Right forelimb (tissue), 1 donor: ENCODE measurements at places on chromosomes 16 and 17.

DNA sequence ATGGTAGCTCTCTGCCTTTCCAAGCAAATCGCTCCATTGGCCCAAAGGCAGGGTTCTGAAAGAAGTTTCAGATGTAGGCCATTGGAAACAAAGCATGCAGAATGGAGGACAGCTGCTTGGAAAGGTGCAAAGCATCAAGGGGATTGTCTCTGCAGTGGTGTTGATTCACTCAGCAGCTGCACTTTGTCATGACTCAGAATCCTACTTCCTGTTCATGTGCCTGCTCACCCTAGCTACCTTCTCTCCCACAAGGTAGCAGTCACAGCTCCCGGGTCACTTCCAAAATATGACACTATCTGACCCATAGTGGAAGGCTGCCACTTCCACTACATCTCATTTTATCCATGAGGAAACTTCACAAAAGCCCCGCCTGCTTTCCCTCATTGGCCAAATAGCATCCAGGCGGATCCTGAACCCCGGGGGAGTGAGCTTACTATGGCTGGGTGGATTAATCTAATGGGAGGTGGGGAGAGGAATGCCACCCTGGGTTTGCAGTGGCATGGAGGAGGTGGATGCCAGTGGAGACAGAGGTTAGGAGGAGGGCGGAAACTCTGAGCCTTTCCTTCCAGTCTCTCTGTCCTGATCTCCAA, 74.7 kb upstream of the NKD1 start:
- peak; percentile 21 for DNase-seq

- DNase-seq = no peak
Observed at GRCh38 chr16:88045820-88046303, 94.6 kb downstream of the BANP start.

DNA sequence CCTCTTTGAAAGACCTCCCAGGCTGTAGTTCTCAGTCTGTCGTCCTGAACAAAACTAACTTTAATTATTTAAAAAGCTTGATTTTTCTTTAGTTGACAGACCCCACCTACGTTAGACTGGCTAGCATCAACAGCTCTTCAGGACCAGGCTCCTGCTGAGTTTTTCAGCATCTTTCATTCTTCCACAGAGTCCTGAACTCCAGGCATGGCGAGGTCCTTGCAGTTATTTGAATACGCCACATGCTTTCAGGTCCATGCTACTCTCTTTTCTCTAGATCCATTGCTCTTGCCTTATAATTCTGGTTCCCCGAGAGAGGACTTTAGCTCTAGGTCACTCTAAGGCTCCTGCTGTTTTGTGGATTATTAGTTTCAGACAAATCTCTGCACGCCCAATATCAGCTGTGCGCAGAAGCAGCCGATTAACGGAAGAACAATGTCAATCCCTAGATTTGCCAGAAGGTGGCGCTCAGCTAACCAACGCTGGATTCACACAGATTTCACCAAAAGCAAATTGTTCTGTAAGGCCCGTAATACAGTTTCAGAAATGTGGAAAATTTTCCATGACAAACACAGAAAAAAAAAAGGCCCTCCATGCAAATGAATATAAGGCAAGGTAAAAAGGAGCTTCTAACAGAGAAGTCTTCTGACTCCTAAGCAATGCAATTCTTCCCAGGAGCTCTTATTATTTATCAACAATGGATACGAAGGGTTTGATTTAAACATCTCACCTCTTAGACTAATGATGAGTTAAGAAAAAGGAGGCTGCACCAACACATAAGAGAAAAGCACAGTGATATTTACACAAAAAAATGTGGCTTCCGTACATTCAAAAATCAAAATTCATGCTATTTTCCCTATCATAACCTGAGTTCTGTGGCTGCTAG, 33.5 kb upstream of the BCO1 start:
- DNase-seq = peak; percentile 57

- no peak for DNase-seq
Observed at GRCh38 chr17:17004251-17004996, 32.5 kb upstream of the TNFRSF13B start.

GRCh38 chr17:31854672-31855071, 4.4 kb downstream of the COPRS start:
- DNase-seq = no peak

GRCh38 chr16:85312642-85313525, 200.6 kb upstream of the CIBAR2 start:
- no peak for DNase-seq

- DNase-seq = no peak
Observed at GRCh38 chr16:77165006-77165405, 26.0 kb upstream of the MON1B start.

- no peak for DNase-seq
Observed at GRCh38 chr17:70604854-70605253, 435.5 kb downstream of the KCNJ2 start.

DNA sequence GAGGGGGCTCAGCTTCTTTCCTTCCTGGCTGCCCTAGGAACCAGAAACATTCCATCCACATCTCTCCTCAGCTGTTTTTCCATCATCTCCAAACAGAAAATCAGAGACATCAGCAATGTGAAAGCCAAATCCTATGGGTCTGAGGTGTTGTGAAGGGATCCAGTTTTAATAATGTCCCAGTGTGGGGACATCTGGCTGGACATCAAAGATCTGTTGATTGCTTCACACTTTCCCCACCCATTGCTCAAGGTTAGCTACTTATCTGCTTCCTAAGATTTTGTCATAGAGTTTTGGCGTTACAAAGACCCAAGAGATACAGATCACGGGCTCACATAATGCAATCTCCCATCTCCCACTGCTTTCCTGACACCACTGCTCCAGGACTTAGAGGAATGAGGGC, 47.8 kb upstream of the AXIN2 start:
- no peak for DNase-seq

DNA sequence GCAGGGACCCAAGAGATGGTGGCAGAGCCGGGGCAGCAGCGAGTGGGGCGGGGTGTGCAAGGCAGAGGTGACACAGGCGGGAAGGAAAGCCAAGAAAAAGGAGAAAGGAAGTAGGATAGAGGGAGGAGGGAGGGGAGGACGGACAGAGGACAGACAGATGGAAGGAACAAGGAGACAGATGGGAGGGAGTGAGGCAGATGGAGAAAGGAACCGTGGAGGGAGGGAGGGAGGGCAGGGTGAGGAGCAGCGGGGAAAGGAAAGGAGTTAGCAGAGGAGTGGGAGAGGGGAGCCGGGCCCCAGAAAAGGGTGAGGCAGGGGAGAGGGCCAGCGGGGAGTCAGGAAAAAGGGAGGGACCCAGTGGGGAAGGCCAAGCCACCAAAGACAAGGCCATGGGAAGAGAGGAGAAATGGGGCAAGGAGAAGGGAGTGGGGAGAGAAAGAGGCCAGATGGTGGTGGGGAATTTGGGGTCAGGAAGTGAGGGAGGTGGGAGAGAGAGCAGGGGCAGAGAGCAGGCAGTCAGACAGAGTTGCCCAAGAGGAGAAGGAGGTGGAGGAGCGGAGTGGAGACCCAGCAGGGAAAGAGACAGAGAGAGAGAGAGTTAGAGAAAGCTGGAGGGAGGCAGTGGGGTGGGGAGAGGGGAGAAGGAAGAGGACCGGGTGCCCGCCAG, 13.2 kb upstream of the ASGR1 start:
- peak; percentile 29 for DNase-seq

DNA sequence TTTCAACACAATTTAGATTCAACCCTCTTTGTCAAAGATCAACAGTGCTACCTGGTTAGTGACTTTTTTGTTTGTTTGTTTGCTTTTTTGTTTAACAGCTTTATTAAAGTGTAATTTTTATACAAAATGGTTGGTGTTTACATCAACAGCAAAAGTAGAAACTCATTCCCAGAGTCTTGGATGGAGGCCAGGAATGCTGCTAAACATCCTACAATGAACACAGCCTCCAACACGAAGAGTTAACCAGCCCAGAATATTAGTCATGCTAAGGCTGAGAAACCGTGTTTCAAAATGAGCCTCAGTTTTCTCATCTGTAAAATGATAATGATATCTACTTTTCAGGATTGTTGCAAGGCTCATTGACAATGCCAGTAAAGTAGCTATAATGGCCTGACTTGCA, 211.0 kb upstream of the MAF start:
- no peak for DNase-seq

GRCh38 chr16:49825041-49825440, 30.9 kb downstream of the ZNF423 start:
- DNase-seq = no peak

GRCh38 chr17:10521949-10522348, 3.6 kb upstream of the MYH1 start:
- no peak for DNase-seq

DNA sequence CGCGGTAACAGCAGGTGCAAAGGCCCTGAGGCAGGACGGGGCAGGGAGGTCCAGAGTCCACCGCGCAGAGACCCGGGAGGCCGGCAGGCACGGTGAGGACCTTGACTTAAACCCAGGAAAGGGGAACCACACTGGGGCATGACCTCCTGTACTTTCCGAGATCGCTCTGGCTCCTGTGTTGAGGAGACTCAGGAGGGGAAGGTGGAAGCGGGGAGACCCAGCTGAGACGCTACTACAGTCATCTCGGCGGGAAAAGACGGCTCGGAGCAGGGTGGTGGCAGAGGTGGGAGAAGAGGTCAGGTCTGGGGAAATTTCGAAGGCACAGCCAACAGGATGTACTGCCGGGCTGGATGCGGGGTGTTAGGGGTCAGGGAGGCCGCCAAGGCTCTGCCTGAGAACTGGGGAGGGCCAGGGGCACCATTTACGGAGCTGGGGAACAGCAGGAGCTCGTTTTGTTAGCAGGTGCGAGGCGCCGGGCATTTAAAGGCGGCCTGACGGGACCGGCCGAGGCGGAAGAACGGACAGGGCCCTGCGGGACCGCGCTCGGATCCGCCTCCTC, 22.3 kb downstream of the NPTX1 start:
- DNase-seq = no peak

DNA sequence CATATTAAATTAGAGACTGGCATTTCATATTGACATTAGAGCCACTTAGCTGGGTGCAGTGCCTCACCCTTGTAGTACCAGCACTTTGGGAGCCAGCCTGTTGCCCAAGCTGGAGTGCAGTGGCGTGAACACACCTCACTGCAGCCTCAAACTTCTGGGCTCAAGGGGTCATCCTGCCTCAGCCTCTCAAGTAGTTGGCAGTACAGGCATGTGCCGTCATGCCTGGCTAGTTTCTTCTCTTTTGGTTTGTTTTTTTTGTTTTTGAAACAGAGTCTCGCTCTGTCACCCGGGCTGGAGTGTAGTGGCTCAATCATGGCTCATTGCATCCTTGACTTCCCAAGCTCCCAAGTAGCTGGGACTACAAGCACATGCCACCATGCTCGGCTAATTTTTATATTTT, 8.7 kb downstream of the PPM1E start:
- DNase-seq = no peak

GRCh38 chr16:88929091-88929445, 47.9 kb downstream of the CBFA2T3 start:
- DNase-seq = no peak
